ENCODE measurements at places on chromosomes 6 and 20.

GRCh38 chr6:42571611-42572342 lies 7.9 kb downstream of the UBR2 start:
- DNase-seq, result no peak

DNA sequence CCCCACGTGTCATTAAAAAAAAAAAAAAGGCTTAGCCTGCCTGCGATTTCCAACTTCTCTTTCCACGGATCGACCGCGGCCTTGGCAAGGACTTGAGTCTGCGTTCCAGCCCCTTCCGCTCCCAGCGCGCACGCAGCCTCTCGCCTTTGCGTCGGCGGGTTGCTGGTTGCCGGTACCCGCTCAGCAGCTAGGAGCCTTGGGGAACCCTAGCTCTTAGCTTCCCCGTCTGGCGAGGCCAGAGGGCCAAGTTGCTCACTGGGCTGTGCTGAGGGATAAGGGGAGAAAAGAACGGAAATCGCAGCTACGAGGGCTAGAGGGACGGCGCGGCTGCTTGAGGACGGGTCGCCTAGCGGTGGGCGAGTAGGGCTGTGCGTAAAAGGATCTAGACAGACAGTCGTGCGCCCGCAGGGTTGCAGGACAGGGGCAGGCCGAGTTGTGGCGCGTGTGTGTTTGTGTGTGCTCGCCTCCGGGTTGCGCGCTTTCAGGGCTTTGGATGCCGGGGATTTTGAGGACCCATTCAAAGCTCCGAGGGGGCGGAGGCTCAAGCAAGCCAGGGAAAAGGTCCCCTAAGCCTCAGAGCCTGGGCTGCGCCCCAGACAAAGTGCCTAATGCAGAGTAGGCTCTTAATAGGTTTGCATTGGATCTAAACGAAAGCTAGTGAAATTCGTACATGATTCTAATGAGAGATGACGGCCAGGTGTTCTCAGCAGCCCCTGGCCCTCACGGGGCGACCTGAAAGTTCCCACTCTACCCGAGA lies 40.5 kb upstream of the OSTM1 start:
- peak; percentile 83 for DNase-seq

DNA sequence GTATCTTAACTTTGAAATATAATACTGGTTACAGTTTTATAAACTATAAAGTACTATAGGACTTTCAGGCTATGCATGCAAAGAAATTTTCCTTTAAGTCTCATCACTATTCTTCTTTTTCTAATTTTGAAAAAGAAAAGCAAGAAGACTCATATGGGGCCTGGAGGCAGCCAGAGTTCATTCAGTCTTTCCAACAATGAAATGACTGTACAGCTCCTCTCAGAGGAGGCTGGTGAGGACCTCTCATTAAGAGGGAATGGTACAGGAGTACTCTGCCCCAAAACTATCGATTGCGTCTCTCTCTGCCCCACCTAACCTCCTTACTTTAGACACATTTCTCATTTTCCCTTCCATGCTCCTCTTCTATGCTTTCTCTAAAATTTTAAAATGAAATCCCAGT lies 66.3 kb downstream of the FILIP1 start:
- no peak for DNase-seq

DNA sequence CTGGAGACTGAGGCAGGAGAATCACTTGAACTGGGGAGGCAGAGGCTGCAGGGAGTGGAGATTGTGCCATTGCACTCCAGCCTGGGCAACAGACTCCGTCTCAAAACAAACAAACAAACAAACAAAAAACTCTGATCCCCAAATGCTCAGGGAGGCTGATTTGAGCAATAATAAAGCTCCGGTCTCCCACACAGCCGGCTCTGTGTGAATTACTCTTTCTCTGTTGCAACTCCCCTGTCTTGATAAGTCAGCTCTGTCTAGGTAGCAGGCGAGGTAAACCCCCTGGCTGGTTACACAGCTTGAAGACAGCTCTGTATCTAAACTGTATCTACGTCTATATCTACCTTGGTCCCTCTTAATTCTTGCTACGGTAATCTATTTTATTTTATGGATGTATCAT lies 6.4 kb upstream of the SERINC3 start:
- no peak for DNase-seq

GRCh38 chr6:106252687-106253086 lies 72.9 kb downstream of the ATG5 start:
- no peak for DNase-seq

- no peak for DNase-seq
These were observed 315.0 kb downstream of the DHX35 start for GRCh38 chr20:39277185-39277584.

DNA sequence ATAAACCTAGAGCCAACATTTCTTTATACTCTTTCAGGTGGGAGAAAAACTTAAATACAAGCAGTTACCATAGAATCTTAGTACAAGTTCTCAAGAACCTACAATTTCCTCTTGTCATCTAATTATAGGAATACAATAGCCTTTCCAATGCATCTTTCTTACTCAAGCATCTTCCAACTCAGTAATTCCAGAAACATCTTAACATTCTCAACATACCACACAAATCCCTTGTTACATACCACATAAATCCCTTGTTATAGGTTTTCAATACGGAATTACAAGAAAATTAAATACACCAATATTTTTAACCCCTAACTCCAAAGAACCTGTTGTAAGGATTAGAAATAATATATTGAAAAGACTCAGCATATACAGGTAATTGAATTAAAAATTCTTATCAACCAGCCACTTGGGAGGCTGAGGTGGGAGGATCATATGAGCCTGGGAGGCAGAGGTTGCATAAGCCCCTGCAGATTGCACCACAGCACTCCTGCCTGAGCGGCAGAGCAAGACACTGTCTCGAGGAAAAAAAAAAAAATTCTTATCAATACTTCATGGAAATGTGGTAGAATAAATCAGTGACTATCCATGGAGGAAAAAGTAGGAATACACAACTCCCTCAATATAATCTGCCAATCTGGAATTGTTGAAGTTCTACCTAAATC lies 127.5 kb upstream of the CCDC28A start:
- DNase-seq, result no peak

GRCh38 chr6:143059663-143060353 lies 881 bp upstream of the AIG1 start:
- DNase-seq, result peak; percentile 79

GRCh38 chr20:38629979-38630378 lies 28.4 kb downstream of the ARHGAP40 start:
- no peak for DNase-seq

GRCh38 chr20:1800777-1801176 lies 94.4 kb upstream of the SIRPA start:
- no peak for DNase-seq

DNA sequence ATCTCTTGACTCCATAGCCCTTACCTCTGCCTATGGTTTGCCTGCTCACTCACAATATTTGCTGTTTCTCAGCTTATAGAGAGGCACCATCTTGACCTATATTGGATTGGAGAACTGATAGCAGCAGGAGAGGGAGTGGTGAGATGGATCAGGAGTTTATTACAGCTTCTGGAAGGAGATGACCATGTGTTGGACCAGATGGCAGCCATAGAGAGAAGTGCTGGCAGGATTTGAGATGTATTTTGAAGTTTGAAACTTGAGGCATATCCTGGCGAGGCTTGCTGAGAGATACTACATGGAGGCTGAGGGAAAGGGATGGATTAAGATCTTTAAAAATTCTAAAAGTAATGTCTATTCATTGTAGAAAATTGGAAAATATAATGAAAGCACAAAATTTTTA lies 198.0 kb upstream of the ZFP64 start:
- no peak for DNase-seq

DNA sequence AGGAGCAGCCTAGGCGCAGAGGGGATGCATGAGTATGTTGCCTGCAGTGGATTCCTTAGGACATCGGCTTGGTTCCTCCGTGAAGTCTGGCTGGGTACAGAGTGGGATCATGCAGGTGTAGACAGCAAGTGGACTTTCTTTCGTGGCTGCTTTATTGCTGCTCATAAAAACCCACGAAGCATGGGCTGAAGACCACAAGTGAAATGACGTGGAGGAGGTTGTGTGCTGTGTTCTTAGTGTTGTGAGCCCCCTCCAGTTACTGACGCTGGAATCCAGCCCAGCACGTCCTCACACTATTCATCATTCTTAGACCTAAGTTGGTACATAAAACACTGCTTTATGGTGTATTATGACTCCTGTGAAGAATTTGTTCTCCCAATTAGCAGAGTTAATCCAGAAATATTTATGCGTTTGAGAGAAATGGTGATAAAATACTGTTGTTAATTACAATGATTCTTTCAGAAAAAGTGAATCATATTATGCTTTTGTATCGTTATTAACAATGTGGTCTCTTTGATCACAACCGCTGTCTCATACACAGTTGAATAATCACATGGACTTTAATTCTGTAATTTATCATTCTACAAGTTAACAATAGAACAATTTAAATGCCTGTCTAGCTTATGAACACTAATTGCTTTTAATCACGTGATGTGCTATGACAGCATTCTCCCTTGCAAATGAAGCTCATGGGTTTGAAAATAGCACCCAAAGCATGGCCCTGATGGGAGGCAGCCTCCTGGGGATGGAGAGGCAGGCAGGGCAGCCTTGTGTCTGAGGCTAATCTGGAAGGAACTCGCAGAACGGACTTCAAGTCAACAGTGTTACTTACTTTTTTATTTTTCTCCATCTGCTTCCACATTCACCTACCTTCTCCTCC lies 233.9 kb upstream of the SYNDIG1 start:
- DNase-seq, result no peak

Measured in KG1 (cell line).